ENCODE measurements at places on chromosomes 6 and 20. TPM values are rescaled to one million over a fixed set of nuclear protein-coding genes. Genes with fewer than 3 reads are reported as not detected.

- no peaks in the 10 kb centered on the region for H3K4me1 ChIP-seq
- DNase-seq: no peak
- no peaks in the 10 kb centered on the region for H3K36me3 ChIP-seq
- H3K4me3 ChIP-seq: no peak overlapping the region
- no peaks in the 10 kb centered on the region for H3K27me3 ChIP-seq
Measured at GRCh38 chr6:28449056-28449455, 5.8 kb upstream of the ZSCAN23 start.

Gene LGSN
- total RNA-seq: not detected

Gene HLA-A
- 0.22 TPM for total RNA-seq

Gene GPSM3
- total RNA-seq: 2.8 TPM

Data from SJCRH30 (cell line).